ENCODE measurements at places on chromosomes 12 and 14. TPM values are rescaled to one million over a fixed set of nuclear protein-coding genes. Genes with fewer than 3 reads are reported as not detected.

The CCDC77 gene
- 10.5 TPM for total RNA-seq

- DNase-seq: no peak
These were observed 24.5 kb downstream of the ERG28 start for GRCh38 chr14:75636100-75636692.

- DNase-seq: no peak
These were observed 97.6 kb upstream of the SLC38A2 start for GRCh38 chr12:46470036-46470627.

GRCh38 chr12:101759396-101760047, 20.3 kb upstream of the SYCP3 start:
- peak; percentile 72 for DNase-seq
